ENCODE measurements at places on chromosomes 3 and 15.

- DNase-seq: no peak
Observed at GRCh38 chr3:134594331-134594741, 56.5 kb downstream of the KY start.

DNA sequence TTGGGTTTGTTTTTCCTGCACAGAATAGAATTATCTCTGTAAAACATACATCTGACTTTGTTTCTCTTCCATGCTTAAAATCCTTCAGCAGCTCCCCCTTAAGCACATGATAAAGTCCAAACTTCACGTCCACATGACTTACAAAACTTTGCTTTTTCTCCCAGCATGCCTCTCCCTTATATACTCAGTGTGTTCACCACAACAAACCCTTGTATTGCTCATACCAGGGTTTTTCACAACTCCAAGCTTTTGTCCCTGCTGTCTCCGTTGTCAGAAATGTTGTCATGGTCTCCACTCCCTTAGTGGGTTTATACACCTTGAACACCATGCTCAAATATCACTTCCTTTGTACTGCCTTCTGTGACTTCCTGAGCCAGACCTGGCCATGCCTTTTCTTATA lies 91.1 kb upstream of the MITF start:
- no peak for DNase-seq

GRCh38 chr3:126018995-126019394 lies 50.0 kb downstream of the ROPN1B start:
- peak; percentile 5 for DNase-seq

DNA sequence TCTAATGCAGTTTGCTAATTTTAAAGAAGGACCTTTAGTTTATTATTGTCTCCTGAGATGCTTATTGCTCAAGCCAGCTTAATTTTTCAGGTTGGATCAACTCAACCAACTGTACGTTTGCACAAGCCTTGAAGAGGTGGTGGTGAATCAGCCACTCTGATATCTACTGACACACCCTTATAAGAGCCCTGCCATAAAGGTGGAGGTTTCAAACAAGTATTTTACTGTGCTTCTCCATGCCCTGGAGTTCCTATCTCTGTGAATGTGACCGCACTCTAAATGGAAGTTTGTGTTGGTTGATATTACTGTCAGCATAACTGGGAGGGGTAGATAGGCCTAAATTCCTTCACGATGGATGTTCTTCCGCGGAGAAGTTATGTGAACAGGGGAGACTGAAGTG lies 297.3 kb upstream of the UBE2E1 start:
- no peak for DNase-seq

- no peak for DNase-seq
Observed at GRCh38 chr3:144119633-144120032, 148.0 kb downstream of the DIPK2A start.

- no peak for DNase-seq
Observed at GRCh38 chr3:186986816-186987215, 56.5 kb downstream of the ST6GAL1 start.

GRCh38 chr3:52406231-52406661 lies 38.7 kb downstream of the SEMA3G start:
- DNase-seq: no peak

DNA sequence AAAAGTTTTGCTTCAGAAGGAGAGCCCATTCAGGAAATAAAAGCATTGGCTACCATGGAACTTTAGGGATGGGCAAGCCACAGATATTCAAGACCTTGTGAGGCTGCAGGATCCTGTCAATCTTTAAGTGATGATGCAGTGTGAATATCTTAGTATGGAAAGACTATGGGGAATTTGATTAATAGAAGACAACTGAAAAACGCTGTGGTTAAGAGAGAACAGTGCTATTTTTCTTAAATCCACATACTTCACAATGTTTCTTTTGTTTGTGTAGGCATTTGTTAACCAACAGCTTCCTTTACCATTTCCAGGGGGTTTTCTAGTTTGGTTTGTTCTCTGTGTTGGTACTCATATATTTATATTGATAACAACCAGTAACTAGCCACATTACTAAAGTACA lies 90.3 kb downstream of the TMEM212 start:
- no peak for DNase-seq

DNA sequence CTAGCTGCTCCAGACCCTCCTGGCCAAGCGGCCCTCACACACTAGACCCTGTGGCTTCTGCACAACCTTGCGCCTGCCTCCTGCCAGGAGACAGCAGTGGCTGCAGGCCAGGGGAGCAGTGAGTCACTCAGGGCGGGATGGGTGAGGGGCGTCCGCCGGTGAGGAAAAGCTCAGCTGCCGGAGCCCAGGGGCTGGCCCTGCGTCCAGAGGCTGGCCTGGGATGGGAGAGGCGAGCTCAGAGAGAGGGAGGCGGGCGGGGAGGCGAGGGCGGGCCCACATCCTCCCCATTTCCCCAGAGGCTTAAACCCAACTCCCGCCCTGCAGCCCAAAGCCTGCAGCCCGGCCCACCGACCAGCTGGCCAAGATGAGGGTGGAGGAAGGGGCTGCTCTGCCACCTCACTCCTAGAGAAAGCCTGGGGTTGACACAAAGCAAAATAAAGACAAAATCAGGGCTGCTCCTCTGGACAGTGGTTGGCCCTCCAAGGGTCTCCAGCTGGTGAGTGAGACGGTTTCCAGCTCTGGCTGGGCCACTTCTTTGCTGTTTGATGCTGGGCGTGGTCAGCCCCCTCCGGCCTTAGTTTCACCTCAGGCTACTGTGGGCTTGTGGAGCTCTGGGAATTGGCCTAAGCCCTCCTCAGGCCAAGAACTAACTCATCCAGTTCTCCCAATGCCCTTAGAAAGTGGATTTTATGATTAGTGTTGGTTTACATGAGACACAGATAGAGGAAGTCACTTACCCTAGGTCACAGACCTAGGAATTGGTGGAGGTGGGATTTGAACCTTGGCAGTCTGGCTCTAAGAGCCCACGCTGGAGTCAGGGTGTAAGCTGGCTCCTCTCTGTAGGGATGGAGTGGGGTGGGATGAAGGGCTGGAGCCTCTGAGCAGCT lies 50.6 kb downstream of the IQSEC1 start:
- DNase-seq: peak; percentile 75

- DNase-seq: no peak
Observed at GRCh38 chr3:162112719-162113118, 616.1 kb downstream of the OTOL1 start.

DNA sequence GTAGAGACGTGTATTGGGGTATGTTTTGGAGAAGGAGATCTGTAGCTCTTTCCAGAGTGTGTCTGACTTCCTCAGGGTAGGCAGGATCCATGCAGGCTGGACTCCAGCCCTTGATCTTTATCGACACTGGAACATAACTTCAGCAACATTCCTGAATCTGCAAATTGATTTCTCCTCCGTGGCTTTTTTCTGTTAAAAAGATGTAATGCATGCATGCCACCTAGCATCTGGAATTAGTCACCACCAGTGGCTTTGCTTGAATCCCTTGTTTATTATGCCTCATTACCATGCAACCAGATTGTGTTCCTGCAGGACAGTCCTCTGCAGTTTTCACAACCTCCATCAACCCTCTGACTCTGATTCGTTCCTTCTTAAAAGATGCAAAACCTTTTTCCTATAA lies 86.1 kb downstream of the CCNL1 start:
- DNase-seq: no peak

DNA sequence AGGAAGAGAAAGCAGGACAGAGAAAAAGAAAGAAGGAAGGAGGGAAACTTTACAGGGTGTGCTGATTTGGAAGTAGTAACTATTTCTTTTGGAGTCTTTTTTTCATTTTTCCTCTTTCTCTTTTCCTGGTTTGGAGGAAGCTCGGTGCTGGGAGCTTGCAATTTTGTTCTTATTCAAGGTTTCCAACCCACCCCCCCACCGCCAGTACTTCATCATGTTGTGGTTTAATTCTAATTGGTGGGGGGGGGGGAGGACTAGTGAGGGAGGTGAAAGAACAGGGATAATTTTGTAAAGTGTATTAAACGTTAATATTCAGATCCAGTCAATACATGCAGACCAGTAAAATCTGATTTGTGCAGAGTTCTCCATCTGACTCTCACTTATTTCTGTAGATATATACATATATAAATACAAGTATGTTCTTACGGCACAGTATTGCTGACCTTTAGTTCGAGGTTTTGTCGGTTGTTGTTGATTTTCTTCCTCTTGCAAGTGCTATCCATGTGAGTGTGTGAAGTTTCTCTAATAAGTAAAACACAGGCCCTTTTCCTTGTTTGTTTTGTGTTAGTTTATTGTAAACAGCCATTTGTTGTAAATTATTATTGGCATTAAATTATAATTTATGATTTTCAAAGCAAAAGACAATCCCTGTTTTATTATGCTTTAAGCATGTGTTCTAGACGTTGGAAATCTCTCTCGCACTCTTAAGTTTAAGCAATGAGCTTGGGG lies 9.3 kb downstream of the NR2F2 start:
- no peak for DNase-seq

GRCh38 chr15:92033314-92033713 lies 179.8 kb downstream of the SLCO3A1 start:
- no peak for DNase-seq

DNA sequence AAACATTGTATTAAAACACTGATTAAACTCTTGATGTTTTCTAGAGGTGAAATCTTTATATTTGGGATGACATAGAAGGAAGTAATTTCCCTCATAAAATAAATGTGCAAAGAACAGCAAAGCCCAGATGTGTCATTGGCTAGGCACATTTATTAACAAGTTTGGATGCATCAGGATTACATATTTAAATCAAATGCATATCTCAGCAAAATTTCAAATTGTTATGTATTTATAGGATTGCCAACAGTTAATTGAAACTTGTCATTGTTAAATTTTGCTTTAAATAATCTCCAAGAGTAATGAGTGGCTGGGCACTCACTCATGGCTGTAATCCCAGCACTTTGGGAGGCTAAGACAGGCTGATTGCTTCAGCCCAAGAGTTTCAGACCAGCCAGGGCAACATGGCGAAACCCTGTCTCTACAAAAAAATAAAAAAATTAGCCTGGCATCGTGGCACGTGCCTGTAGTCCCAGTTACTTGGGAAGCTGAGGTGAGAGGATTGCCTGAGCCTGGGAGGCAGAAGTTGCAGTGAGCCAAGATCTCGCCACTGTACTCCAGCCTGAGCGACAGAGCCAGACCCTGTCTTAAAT lies 28.2 kb downstream of the ARIH1 start:
- DNase-seq: no peak

GRCh38 chr3:35448121-35448520 lies 191.2 kb upstream of the ARPP21 start:
- DNase-seq: no peak

DNA sequence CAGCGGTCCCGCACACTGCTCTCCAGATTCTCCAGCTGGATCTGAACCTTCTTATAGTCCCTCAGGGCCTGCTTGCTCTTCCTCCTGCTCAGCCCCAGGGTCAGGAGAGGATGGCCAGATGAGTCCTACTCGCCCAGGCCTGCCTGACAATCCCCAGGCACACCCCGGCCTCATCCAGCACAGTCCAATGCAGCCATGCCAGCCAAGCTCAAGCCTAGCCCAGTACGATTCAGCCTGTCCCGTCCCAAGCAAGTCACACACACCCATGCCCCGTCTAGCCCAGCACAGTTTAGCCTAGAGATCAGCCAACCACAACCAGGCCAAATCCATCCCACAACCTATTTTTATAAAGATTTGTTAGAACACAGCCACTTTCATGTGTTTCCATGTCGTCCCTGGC lies 16.8 kb downstream of the PLXNB1 start:
- no peak for DNase-seq

- DNase-seq: no peak
Observed at GRCh38 chr3:53775834-53776251, 70.4 kb downstream of the CHDH start.

- DNase-seq: no peak
Observed at GRCh38 chr3:13598926-13599886, 50.3 kb downstream of the FBLN2 start.

Data from GM13976 (cell line).